ENCODE measurements at places on chromosomes 13 and 19.
A peak's percentile ranks its signal among the peaks of the same experiment; 100 is the strongest.

- no peak for DNase-seq
These were observed 249.8 kb downstream of the NBEA start for GRCh38 chr13:35191883-35192282.

- no peak for DNase-seq
These were observed 226.6 kb downstream of the PCCA start for GRCh38 chr13:100315522-100315921.

GRCh38 chr19:32020538-32020937, 324.9 kb upstream of the ZNF507 start:
- DNase-seq, result no peak

DNA sequence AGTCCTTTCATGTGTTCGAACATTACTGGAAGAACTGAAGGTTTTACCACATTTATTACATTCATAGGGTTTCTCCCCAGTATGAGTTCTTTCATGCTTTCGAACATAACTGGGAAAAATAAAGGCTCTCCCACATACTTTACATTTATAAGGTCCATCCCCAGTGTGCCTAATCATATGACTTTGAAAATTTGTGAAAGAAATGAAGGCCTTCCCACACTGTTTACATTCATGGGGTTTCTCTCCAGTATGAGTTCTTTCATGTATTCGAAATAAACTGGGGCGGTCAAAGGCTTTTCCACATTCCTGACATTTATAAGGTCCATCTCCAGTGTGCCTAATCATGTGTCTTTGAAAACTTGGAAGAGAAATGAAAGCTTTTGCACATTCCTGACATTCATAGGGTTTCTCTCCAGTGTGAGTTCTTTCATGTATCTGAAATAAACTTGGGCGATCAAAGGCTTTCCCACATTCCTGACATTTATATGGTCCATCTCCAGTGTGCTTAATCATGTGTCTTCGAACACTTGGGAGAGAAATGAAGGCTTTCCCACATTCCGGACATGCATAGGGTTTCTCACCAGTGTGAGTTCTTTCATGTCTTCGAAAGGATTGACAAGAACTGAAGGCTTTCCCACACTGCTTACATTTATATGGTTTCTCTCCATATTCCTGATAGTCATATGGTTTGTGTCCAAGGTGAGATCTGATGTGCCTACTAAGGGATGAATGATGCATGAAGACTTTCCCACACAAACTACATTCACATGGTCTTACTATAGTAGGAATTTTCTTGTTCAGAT, 24.0 kb downstream of the ZNF564 start:
- peak; percentile 50 for DNase-seq

DNA sequence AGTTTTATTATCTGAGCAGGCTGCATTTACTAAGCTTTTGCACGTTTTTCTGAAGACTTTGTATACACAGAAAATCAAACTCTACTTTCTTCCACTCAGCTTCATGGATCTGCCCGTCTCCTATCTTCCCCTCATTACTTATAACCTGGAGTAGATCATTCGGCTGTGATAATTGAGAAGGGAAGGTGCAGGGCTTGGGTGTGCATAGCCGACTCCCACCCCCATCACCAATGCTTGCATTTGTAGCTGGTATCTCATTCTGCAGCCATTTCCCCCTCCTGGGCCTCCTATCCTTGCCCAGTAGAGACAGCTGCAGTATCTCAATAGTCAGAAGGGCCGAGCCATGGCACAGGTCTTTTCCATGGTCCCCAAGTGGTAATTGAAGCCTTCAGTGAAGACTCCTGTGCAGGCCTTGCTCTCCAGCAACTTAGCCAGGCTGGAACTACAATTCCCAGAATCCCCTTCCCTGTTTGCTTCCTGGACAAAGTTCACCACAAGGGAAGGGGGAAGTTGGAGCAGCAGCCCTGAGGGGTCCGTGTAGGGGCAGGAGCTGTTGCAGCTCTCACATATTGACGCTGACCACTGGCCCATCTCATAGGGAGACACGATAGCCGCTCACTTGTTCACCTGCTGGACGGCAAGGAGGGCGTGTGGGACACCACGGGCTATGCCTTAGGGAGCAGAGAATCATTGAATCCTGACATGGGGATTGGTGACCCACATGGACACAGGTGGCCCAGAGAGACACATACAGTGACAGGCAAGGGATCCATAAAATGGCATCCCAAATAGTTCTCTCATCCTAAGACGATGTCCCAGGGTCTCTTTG, 2.1 kb upstream of the SIGLEC8 start:
- peak; percentile 12 for DNase-seq

- no peak for DNase-seq
These were observed 119.8 kb downstream of the ATP11A start for GRCh38 chr13:112809332-112810315.

DNA sequence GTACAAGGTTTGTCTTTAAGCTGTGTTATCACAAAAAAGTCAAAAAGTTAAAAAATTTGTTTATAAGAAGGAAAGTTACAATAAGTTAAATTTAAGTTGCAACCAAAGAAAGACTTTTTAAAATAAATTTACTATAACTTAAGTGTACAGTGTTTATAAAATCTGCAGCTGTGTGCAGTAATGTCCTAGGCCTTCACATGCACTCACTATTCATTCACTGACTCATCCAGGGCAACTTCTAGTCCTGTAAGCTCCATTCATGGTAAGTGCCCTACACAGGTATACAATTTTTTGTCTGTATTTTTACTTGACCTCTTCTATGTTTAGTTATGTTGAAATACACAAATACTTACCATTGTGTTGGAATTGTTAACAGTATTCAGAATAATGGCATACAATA, 667.9 kb upstream of the SLITRK5 start:
- no peak for DNase-seq

DNA sequence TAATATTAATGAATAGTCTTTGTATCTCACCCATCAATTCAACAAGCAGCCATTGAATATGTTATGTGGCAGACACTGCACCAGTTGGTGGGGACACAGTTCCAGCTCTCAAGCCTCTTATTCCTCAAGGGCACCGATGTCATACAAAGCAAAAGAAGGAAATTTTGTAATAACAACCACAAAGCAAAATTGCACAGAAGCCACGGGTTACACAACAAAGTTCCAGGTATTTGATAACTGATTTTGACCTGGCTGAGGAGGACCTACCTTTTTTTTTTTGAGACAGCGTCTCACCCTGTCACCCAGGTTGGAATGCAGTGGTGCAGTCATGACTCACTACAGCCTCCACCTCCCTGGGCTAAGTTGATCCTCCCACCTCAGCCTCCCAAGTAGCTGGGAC, 266.7 kb downstream of the FOXO1 start:
- no peak for DNase-seq

- no peak for DNase-seq
These were observed 5.0 kb downstream of the FBN3 start for GRCh38 chr19:8144273-8144995.

DNA sequence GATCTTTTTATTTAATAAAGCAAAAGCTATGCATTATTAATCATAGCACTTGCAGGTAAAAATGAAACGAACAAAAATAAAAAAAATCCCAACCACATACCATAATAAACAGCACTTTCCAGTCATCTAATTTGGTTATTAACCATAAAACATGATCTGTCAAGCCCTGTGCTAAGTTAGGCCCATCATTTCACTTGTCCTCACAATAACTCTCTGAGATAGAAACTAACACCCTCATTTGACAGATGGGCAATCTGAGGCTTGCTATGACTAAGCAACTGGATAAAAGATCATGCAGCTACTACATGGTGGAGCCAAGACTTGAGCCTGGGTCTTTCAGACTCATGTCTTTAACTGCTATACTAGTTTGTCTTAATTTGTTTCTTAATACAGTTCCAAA, 21.8 kb downstream of the PROSER1 start:
- no peak for DNase-seq

Data from iris pigment epithelial cell (primary cell).